ENCODE measurements at places on chromosomes 2 and 18.

DNA sequence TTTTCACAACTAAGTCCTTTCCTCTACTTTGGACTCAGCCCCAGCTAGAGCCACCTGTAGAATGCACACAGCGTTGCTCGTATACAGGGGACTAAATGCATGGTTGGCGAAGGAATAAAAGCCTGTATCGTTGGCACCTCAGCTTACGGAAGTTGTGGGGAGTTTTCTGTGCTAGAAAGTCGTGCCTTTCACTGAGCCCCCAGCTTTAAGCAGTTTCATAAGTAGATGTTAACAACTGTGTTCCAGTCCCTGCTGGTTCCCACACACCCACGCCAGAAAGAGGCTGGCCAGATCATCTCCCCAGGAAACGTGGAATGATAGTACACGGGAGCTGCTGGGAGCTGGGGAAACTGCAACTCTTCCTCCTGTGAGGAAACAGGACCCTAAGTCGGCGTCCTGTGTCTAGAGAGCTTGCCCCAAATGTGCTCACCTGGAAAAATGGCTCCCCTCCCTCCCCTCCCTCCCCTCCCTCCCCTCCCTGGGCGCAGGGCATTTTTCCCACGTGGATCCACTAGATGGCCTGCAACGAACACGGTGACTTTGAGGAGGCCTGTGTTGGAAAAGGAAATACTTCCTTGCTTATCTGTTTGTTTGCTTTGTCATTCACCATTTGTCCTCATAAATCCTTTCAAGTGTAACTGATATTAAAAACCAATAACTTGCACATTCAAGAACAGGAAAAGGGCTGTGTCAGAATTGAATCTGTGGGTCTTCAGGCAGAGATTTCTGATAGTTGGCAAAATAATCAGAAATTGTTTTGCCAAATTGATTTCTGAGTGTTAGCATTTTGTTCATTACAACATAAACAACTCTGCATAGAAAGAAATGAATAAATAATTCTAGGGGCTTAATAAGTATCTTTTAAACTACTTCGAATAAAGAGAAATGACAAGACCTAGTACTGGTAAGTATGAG, 43.9 kb upstream of the RFX8 start:
- DNase-seq: no peak

DNA sequence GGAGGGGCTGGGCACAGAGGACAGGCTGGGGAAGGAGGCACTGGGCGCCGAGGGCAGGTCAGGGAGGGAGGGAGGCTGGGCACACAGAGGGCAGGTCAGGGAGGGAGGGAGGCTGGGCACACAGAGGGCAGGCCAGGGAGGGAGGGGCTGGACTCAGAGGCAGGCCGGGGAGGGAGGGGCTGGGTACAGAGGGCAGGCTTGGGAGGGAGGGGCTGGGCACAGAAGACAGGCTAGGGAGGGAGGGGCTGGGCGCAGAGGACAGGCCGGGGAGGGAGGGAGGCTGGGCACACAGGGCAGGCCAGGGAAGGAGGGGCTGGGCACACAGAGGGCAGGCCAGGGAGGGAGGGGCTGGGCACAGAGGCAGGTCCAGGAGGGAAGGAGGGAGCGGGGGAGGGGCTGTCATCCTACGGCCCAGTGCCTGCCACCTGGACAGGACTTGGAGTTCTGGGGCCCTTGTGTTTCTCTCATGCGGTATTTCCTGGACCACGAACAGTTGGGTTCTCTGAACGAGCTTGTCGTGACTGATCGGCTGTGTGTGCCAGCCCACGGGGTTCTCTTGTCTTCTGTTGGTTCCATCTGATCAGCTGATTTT, 46.7 kb upstream of the KCNG2 start:
- DNase-seq: no peak

DNA sequence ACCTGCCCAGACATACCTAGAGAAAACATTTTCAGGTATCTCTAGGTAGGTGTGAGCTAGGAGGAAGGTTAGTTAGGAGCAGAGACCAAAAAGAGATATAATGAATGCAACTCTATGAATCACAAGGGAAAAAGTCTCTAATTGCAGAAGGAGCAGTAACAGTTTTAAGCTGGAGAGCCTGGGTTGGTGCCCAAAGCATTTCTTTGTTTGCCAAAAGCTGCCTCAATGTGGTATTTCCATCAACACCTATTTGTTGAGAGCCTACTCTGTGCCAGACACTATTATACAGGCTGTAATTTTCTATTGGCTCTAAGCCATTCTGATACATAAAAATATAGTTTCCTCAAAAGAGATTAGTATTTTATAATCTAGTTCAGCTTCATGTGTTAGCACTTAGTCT, 141.6 kb downstream of the UBE2E3 start:
- no peak for DNase-seq

DNA sequence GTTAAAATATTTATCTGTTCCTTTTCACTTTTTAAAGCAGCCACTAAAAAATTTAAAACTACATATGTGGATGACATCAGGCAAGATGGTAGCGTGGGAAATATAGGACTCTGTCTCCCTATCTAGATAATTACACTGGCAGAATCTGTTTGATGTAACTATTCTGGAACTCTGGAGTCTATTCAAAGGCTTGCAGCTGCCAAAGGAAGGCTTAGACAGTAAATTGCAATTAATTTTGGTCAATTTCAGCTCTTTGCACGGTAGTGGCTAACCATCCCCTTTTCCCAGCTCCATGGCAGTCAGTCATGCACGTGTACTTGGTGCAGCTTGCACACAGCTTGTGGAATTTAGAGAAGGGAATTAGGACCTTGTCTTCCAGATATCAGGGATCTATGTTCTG, 135.2 kb downstream of the RAB3GAP1 start:
- no peak for DNase-seq

GRCh38 chr18:31791817-31792579, 31.3 kb upstream of the SLC25A52 start:
- no peak for DNase-seq

- no peak for DNase-seq
Measured at GRCh38 chr18:76578571-76579300, 83.7 kb upstream of the ZNF516 start.

All from effector memory CD8-positive, alpha-beta T cell (primary cell).